LNCaP clone FGC (cell line): ENCODE measurements at places on chromosomes 12 and 14.
A peak's percentile ranks its signal among the peaks of the same experiment; 100 is the strongest.

DNA sequence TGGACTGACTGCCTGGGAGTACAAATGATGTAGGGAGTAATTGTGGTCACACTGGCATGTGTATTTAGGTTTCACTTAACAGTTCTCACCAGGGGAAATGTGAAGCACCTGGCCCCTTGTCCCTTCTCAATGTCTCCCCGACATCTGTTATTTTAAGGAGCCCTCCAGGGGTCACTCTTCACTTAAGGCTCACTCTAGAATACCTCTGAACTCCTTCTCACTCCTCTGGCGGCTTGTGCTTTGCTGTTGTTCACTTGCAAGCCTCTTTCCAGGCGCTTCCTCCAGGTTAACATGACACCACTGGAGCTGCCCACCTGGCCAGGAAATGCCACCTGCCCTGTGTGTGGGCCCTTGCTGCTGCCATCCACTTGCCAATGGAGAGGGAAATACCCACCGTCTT is 56.5 kb upstream of the GZMB start:
- DNase-seq, result no peak

GRCh38 chr14:81767266-81767995 is 233.8 kb upstream of the SEL1L start:
- no peak for DNase-seq

GRCh38 chr14:51334566-51334965 is 94.5 kb downstream of the TMX1 start:
- no peak for DNase-seq

DNA sequence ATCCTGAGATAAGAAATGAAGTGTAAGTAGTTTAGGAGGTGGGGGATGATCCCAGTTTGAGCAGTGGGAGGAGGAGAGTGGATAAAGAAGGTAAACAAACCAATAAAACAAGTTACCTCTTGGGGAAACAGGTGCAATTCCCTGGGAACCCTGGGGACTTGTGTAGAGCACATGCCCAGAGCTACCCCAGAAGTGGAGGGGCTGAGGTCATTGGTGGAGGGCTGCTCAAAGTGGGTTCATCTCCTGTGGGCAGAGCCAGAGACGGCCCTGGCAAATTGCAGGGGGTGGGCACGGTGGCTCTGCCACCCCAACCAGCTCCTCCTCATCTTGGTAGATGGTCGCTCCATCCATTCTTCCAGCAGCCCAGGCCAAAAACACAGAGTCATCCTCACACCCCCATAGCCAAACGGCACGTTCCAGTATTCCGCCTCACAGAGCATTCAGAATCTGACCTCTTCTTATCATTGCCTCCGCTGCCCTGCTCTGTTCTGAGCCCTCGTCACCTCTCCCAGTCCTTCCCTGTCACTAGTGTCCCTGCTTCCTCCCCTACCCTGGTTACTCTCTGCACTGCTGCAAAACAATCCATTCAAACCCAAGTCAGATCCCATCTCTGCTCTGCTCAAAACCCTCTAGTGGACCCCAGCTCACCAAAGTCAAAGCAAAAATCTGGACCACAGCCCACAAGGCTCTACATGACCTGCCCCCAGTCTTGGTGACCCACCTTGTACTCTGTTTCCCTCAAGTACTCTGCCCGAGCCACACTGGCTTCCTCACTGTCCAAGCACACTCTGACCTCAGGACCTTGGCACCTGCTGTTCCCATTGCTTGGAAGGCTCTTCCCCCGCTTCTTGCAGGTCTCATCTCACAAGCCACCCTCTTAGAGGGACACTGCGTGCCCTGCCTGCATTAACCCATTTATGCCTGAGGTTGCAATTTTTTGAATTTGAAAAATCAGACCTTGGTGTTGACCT is 5.5 kb downstream of the CYP46A1 start:
- DNase-seq, result no peak

GRCh38 chr12:12482150-12482761 is 80.4 kb downstream of the DUSP16 start:
- no peak for DNase-seq

DNA sequence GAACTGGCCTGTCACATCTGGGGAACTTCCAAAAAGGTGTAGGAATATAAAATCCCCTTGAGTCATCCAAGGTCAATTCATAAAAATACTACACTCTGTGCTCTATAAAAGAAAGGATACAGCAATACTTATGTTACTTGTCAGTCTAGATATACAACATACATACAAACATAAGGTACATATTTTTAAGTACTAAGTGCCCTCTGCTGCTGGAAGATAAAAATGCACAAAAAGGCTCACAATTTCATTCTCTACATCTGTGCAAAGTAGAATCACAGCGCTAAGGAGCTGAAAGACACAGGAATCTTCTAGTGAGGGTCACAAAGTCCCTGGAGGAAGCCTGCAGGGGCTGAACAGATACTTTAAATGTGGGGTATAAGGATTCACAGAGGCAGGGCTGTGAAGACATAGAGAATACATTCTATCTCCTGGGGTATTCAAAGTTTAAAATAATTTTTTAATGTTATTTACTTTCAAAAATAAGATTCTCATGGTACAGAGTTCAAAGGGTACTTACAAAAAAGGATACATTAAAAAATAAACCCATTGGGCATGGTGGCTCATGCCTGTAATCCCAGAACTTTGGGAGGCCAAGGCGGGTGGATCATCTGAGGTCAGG is 10.2 kb upstream of the GOLGA5 start:
- peak; percentile 71 for DNase-seq

GRCh38 chr12:101619026-101619786 is 24.4 kb downstream of the MYBPC1 start:
- DNase-seq, result no peak

DNA sequence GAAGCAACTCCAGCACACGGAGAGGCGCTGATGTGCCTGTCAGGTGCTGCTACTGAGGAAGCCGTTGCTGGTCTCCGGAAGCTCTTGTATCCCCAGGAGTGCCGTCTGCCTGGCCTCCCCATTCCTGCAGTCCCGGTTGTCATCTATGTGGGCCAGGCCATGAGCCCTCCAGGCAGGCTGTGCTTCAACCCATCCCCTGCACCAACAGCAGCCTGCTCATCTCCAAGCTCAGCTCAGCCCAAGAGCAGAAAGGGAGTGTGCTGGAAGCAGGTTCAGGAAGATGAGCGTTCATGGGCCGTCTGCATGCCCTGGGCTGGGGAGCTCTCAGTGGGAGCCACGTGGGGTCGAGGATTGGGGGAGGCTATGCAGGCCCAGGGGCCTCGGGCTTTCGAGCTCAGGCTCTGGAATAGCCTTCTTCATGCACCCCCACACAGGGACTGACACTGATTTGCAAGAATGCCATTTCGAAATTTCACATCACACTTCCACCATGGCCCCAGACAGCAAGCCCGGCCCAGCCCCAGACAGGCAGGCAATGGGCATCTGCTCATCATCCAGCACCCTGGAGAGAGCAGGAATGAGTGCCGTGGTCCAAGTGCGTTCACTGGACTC is 164.5 kb downstream of the KIF26A start:
- no peak for DNase-seq

GRCh38 chr12:120933786-120934185 is 29.6 kb upstream of the SPPL3 start:
- no peak for DNase-seq
